T-helper 17 cell (primary cell): ENCODE measurements at places on chromosomes 1 and 21. TPM values are rescaled to one million over a fixed set of nuclear protein-coding genes. Genes with fewer than 3 reads are reported as not detected.

The PDZK1 gene
- not detected for total RNA-seq

The LCE3D gene
- not detected for total RNA-seq

The AGMAT gene
- 6.8 TPM for total RNA-seq

The WNT3A gene
- not detected for total RNA-seq

The CYP4B1 gene
- total RNA-seq: not detected

The VWA1 gene
- total RNA-seq: not detected

- H3K36me3 ChIP-seq: peaks cover 4% of the 10 kb centered on the region
- H3K27ac ChIP-seq: peak overlapping the region; percentile 65
- no peak for DNase-seq
- peaks cover 16% of the 10 kb centered on the region for H3K4me1 ChIP-seq
- peaks cover 13% of the 10 kb centered on the region for H3K27me3 ChIP-seq
Observed at GRCh38 chr1:211606332-211606913, 27.5 kb upstream of the SLC30A1 start.

DNA sequence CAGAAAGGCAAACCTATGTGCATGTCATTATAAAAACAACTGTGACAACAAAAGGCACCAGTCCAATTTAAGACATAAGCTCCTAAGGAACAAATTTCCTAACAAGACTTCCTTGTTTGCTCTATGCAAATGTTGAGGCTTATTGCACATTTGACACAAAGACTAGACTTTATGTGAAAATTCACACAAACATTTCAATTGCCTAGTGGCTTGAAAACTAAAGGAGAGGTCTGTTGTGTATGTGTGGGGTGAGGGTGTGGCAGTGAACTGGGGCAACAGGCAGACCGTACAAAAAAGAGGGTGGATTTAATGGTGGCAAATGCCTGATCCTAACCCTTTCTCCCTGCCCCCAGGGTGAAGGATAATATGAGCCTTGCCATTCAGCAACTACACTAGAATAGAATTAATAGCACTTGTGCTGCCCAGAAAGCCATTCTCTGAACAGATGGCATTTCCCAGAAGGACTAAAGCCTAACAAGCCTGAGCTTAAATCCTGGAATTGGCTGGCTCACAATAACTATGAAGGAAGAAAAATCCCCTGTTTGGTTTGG, 73.9 kb downstream of the GLUL start:
- H3K27ac ChIP-seq: peak overlapping the region; percentile 16
- H3K36me3 ChIP-seq: no peaks in the 10 kb centered on the region
- no peak for DNase-seq
- H3K27me3 ChIP-seq: peaks cover 5% of the 10 kb centered on the region
